Stimulated activated CD8-positive, alpha-beta memory T cell treated with anti-CD3 and anti-CD28 coated beads, Interleukin-2, amount 100 ng/mL, for 1 hour (primary cell): ENCODE measurements at places on chromosomes 2 and 18.

- no peak for DNase-seq
Measured at GRCh38 chr2:46142546-46143428, 154.4 kb upstream of the EPAS1 start.

- no peak for DNase-seq
Measured at GRCh38 chr18:1593091-1593490, 688.4 kb downstream of the ADCYAP1 start.

DNA sequence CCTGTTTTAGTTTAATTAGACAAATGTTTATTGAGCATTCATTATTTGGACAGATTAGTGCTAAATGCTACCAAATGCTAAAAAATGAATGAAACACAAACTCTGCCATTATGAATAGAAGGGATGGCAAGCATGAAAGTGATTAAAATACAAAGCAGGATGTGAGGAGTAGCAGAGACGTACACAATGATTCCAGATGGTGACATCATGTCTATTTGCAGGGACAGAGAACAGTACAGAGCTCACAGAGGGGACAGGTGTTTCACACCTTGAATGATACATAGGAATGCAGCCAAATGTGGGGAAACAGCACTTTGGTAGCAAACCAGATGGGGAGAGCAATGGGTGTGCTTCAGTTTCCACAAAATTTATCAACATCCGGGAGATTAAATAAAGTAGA, 76.3 kb downstream of the CD226 start:
- no peak for DNase-seq

DNA sequence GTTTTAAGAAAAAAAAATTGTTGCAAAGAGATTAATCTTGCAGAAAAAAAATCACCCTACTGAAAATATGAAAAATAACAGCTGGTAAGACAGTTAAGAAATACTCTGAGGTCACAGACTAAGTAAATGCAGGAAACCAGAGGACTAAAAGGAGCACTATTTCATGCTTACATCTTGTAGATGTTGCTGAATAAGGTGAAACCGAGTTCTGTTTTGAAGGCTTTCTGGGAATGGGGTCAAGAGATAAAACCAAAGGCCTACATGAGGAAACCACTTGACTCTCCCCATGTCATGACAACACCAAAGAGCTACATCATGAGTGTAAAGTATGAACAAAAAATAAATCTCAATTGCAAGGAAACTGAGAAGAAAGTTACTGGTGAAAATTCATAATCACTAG, 197.6 kb downstream of the LRP1B start:
- DNase-seq = no peak

GRCh38 chr2:37084797-37085196, 479 bp downstream of the GPATCH11 start:
- no peak for DNase-seq

DNA sequence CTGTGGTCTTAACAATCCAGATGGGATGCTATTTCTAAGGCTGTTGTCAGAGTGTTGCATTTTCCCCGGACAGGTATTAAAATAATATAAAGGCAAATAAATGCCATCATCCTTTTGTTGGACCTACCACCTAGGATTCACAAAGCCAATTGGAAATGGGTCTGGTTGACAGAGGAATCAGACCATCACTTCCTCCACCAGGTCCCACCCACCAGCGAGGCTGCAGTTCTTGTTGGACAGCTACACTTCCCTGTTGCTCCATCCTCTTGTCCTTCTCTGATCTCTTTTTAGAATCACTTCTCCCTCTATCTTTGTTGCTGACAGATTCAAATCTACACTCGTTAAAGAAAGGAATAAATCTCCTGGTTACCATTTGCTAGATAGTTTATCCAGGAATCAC, 1.1 kb downstream of the TMEM169 start:
- no peak for DNase-seq

DNA sequence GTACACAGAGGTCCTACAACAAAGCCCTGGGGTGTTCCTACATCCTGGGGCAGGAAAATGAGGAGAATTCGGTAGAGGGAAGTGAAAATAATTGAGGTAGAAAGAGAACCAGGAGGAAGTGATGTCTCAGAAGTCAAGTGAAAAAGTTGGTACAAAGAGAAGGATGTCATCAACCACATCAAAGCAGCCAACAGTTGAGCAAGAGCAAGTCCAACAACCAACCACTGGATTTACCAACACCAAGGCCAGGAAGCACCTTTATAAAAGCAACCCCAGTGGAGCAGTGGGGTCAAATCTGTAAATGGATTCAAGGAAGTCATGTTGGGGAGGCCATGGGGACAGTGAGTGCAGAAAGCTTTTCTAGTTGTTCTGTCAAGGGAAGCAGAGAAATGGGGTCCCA, 360.4 kb downstream of the ZNF516 start:
- DNase-seq = no peak

- peak; percentile 63 for DNase-seq
Measured at GRCh38 chr18:79395761-79396404, at the start of gene NFATC1. Gene NFATC1, plus strand, starts transcription at chr18:79395930. Its CDS starts 295 bp downstream, at chr18:79396225.

DNA sequence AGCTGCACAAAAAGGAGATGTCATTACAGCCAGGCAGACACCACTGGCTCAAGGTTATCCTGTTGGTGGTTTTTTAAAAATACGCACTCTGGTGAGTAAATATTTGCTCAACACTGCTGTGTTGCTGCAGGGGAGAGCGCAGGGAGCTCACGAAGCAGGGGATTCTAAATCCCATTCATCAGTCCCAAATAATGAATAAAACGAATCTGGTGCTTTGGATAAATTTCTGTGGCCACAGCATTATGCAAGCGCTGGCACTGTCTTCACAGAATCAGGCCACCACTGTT, 256.2 kb downstream of the HDAC4 start:
- no peak for DNase-seq

GRCh38 chr2:133415210-133415876, 152.9 kb downstream of the NCKAP5 start:
- DNase-seq = no peak

DNA sequence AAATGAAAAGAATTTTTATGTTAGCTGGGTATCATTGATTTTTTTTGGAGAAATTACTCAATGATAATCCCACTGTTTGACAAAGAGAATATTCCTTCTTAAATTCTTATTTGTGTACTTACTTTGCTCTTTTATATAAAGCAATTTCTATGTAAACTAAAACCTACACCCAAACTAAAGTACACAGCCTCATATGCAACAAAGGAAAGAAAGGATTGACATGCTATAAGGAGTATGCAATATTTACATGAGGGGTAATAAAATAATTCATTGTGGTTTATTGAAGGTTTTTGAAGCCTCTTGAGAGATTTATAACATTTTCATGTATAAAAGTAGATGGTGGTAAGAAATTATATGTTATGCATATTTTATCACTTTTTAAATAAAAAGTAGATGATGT, 368.5 kb downstream of the CDH7 start:
- no peak for DNase-seq

DNA sequence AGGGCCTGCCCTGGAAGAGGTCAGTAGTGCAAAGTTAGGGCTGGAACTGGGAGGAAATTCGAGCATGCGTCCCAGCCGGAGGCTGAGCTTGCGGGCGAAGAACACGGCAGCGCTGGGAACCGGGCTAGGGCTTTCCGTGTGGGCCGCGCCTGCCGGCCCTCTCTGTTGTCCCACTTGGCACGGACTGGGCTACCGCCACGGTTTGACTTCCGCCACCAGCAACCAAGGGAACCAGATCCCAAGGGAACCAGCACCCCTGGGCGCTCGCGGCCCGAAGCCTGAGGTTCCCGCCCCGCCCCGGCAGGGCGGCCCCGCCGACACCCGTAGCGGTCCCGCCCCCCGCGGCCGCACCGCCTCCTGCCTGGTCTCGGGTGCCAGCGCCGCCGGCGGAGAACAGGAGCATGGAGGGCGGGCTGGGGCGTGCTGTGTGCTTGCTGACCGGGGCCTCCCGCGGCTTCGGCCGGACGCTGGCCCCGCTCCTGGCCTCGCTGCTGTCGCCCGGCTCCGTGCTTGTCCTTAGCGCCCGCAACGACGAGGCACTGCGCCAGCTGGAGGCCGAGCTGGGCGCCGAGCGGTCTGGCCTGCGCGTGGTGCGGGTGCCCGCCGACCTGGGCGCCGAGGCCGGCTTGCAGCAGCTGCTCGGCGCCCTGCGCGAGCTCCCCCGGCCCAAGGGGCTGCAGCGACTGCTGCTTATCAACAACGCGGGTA, at the start of gene SPR:
TSS of gene SPR (plus strand) at position 377 of the 708 bp plus-strand sequence. CDS start at position 402, 25 bp downstream.
- peak; percentile 26 for DNase-seq

GRCh38 chr2:111523009-111523408, 361.0 kb downstream of the ANAPC1 start:
- DNase-seq = no peak

DNA sequence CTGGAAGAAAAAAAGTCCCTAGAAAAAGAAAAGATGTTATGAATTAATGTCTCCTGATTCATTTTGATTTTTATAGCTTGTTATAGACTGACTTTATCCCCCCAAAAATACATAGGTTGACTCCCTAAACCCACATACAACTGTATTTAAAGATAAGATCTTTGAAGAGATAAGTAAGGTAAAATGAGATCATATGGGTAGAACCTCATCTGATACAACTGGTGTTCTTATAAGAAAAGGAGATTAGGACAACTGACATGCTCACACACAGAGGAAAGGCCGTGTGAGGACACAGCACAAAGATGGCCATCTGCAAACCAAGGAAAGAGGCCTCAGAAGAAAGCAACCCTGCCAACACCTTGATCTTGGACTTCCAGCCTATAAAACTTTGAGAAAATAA, 117.5 kb downstream of the CD226 start:
- no peak for DNase-seq

DNA sequence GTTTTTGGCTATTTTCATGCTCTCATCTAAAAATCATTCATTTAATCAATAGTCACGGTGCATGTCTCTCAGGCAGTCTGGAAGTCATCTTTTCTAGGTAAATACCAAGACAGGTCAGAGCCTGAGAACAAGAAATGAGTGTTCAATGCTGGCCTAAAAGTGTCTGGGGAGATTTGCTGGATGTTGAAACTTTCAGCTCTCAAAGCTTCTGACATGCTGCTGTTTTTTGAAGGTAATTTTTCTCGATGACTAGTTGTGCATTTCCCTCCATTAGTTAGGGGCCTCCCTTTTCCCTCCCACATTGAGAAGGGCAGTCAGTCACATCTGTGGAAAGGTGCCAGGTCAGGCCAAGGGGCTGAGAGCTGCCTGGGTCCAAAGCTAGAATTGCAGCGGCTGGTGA, 115.6 kb downstream of the LPIN1 start:
- no peak for DNase-seq

- no peak for DNase-seq
Measured at GRCh38 chr2:118127250-118127649, 39.0 kb downstream of the INSIG2 start.

- no peak for DNase-seq
Measured at GRCh38 chr2:167258712-167259111, 370.4 kb downstream of the XIRP2 start.

DNA sequence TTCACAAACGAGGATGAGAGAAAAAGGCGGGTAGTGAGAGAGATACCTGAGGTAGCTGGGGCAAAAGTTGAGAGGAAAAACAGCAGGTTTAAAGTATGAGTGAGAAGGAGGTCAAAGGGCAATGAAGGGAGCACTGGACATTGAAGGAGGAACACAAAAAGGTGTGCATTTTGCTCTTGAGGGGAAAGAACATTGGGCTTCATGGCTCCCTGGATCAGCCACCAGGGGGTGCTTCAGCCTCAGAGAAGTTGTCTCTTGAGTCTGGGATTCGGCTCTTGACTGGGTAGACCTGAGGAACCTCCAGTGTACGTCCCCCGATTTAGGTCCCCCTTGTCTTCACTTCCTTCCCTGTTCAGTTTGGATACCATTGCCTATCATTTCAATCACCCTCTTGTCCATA, 128.5 kb downstream of the RAPGEF4 start:
- no peak for DNase-seq

DNA sequence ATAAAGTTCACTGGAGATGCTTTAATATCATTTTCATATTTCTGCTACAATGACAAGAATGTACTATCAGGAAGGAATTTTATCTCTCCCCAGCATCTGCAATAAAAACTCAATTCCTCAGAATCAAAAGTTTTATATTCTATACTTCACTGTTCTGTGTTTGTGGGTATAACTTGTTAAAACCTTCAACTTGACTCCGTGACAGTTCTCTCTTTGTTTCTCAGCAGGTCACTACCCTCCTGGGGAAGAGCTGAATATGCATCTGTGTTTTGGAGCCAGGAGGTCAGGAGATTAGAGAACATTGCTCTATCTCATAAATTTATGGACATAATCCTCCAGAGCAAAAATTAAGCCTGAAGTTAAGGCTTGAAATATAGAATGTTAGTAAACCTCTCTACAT, 411.4 kb downstream of the TRIB2 start:
- no peak for DNase-seq

- no peak for DNase-seq
Measured at GRCh38 chr2:127528487-127528886, 2.2 kb upstream of the IWS1 start.

DNA sequence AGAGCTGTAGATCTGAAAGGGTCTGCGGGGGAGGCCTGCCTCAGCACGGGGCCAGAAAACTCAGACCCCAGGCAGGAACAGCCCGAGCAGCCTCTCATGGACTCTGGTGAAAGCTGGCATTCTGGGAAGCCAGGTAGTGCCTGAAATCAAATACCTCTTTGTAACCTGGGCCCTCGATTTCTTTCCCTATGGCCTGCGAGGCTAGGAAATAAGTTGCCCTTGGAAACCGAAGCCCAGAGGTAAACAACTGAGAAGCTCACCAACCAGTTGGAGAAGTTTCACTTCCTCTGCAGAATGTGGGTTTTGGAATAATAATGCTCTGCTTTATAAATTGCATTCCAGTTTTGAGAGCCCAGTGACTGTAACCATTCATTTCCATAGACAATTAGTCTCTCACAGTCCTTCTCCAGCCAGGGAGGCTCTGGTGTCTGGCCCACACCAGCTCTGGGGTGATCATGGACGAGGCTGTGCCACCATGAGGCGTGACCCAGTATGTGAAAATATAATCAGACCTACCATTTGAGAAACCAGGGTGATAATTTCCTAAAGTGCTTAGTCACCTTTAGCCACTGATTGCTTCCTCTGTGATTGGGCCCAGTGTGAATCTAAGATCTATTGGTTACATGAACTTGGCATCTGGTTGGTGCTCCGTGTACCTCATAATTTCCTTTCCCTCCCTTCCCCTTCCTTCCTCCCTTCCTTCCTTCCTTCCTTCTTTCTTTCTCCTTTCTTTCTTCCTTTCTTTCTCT, 133.1 kb upstream of the PELI1 start:
- no peak for DNase-seq

DNA sequence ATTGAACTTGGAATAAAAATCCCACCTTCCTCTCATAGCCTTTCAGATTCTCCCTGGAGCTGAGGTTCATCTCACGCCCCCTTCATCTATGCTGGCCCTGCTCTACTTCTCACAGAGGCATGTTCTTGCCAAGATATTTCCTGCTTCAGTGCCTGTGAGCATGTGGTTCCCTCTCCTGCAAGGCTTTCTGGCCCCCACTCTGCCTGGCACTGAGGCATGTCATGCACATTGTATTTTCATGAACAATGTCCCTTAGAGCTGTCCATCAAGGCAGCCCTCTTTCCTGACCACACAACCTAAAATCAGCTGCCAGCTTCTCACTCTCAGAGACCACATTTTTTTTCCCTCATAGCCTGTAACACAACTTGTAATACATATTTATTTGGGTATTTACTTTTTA, 18.0 kb upstream of the HK2 start:
- DNase-seq = no peak

- no peak for DNase-seq
Measured at GRCh38 chr2:202376460-202377206, 506 bp downstream of the BMPR2 start.
